ENCODE measurements at places on chromosomes 12 and 14. TPM values are rescaled to one million over a fixed set of nuclear protein-coding genes. Genes with fewer than 3 reads are reported as not detected.

The PLCZ1 gene
- not detected for total RNA-seq

- peak; percentile 94 for DNase-seq
These were observed 16.1 kb downstream of the GPR68 start for GRCh38 chr14:91228112-91229004.

GRCh38 chr14:47976139-47976538 lies 300.7 kb upstream of the MDGA2 start:
- no peak for DNase-seq

DNA sequence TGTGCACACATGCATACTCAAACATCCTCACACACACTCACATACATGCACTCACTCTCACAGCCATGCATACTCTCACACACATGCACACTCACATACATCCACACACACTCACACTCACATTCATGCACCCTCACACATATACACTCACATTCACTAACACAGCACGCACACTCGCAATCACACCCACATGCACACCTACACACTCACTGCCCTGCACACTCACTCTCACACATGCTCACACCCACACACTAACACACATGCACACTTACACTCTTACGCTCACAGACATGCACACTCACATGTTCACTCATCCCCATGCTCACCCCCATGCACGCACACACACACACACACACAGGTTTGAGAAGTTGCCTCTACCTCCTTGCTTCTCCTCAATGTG lies 63.2 kb upstream of the SFSWAP start:
- DNase-seq = no peak

DNA sequence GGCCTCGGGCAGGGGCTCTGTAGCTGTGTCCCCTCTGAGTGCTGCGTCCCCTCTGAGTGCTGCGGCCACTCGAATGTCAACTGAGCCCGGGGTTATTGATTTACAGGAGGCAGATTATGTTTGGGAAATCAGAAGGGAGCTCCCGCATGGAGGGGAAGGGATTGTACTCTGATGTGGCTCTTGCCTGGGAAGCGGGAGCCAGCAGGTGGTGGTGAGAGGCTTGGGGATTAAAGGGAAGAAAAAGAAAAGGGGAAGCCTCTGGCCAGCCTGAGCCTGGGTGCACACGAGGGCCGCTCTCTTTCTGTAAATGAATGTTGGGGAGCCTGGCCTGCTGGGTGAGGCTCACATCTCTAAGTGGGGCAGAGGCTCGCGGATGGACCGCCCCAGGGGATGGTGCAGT lies 143.7 kb downstream of the AACS start:
- DNase-seq = no peak

The ANO2 gene
- total RNA-seq = not detected

- peak; percentile 87 for DNase-seq
These were observed 536 bp upstream of the WNT1 start for GRCh38 chr12:48977290-48978281.

DNA sequence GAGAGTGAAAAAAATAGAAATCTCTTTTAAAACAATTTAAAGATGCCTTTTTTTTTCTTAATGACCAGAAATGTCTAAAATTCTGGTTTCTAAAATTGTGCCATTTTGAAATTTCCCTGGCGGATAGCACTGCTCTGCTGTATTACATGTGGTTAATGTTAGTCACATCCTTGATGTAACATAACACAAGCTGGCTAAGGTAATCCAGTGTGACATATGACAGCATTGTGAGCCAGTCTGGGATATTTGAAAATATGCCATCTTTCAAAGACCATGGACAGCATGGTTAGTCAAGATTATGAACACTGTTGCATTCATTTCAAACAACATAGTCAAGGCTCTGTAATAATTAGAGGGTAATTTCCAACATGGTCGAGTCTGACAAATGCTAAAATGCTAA lies 133.2 kb downstream of the ALX1 start:
- DNase-seq = no peak

GRCh38 chr14:101714394-101714793 lies 47.1 kb upstream of the PPP2R5C start:
- DNase-seq = peak; percentile 12

DNA sequence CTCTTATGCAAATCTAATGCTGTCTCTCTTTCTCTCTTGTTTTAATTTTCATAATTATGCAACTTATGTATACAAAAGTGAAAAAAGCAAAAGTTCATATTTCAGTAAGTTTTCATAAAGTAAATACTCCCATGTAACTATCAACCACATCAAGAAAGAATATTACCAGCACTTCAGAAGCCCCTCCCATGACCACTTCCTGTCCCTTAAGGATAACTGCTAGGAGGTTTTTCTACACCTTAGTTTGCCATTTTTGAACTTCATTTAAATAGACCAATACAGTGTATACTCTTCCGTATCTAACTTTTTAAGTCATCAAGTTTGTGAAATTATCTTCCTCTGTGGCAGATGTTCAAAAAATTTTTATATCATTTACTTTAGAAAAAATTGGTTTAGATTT lies 547 bp upstream of the OR4K15 start:
- DNase-seq = peak; percentile 63

The TAS2R8 gene
- total RNA-seq = not detected

DNA sequence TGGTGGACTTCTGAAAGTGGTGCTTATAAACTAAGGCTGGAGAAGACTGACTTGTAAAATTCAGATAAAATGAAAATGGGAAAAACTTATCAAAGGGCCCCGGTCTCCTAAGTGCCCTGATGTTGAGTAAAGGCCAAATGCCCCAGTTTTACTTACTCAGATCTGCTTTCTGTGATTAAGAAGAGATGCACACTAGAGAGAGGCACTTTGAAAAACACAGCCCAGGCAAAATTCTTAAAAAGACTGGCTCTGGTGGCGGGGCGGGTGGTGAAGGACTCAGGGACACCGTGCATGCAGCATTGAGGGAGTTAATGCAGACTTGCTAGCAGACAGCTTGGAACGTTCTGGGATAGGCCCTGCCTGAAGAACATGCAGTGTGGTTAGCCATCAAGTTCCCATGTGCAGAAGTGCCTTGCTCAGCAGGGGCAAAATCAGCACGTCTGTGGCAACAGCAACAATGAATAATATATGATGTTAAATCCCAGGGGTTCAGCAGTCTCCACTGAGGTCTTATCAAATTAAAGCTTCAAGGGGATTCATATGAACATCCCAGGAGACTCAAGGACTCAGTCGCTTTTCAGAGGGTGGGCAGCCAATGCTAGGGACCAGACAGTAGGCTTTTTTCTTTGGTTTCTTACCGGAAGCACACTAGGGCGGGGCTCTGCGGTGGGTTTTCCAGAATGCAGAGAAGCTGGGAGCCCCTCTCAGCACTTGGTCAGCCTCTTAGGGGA lies 105.0 kb downstream of the DAD1 start:
- no peak for DNase-seq

The ANKS1B gene
- not detected for total RNA-seq

- DNase-seq = no peak
These were observed 227.6 kb upstream of the PDE3A start for GRCh38 chr12:20140751-20141150.

The LMO3 gene
- total RNA-seq = not detected

The FOXA1 gene
- not detected for total RNA-seq

The ANKRD33 gene
- not detected for total RNA-seq

The ARMH4 gene
- not detected for total RNA-seq

GRCh38 chr14:93527203-93527607 lies 96.5 kb downstream of the UNC79 start:
- no peak for DNase-seq

- DNase-seq = no peak
These were observed 138.2 kb upstream of the TSPAN8 start for GRCh38 chr12:71295953-71296352.

- peak; percentile 47 for DNase-seq
These were observed at the start of gene ACRBP for GRCh38 chr12:6647083-6647604. ACRBP (minus strand) TSS chr12:6647432; CDS start chr12:6647366, 66 bp downstream.
